Mesenteric fat pad (tissue), 1 donor: ENCODE measurements at places on chromosomes 7 and 10. TPM values are rescaled to one million over a fixed set of nuclear protein-coding genes. Genes with fewer than 3 reads are reported as not detected.

The BMS1 gene
- total RNA-seq, result 13.7 TPM

The PSPH gene
- total RNA-seq, result 7.5 TPM

The PRSS1 gene
- total RNA-seq, result 5.0 TPM

The NEUROG3 gene
- 0.71 TPM for total RNA-seq

DNA sequence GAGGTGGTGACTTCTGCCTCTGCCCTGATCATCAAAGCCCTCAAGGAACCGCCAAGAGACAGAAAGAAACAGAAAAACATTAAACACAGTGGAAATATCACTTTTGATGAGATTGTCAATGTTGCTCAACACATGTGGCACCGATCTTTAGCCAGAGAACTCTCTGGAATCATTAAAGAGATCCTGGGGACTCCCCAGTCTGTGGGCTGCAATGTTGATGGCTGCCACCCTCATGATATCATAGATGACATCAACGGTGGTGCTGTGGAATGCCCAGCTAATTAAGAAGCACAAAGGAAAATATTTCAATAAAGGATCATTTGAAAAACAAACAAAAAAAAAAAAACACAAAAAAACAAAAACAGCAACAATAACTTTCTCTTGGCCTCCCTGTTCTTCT lies 59.5 kb upstream of the TOMM7 start:
- no peak for DNase-seq

The PDZD7 gene
- total RNA-seq, result 0.55 TPM

GRCh38 chr7:107392830-107393229 lies 77.0 kb upstream of the GPR22 start:
- no peak for DNase-seq

DNA sequence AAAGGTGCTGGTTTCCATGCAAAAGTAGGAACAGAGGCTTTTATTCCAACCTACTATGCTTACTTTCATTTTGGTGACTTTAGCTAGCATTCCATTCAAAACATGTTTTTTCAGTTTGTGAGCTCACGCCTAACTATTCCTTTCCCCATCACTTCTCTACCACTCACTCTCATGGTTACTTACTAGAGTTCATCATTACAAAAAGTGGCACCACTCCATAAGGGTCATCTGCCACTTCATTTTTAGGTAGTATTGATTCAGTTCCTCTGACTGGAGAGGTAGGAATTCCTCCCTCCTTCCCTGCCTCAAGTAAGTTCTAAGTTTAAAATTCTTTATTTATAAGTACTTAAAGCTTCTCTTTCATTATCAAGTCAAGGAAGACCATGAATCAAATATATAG lies 543.1 kb downstream of the HTR7 start:
- DNase-seq, result no peak

DNA sequence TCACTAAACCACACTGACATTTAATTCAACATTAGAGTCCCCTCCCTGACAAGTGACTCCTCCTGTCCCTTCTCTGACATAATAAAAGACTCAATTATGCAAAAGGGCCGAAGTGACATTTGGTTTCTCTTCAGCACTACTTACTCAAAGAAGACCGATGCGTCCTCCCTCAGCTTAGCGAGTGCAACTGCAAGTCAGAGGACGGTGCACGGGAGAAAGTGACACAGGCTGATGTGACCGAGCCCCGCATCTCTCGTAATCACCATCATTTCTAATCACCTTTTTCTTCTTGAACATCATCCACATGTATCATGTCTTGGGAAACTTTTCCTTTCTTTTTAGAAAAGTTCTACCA lies 155.7 kb downstream of the TCERG1L start:
- DNase-seq, result no peak

GRCh38 chr7:149719050-149719899 lies 54.1 kb downstream of the ZNF467 start:
- DNase-seq, result no peak

- no peak for DNase-seq
Observed at GRCh38 chr10:110647136-110647430, 2.9 kb downstream of the RBM20 start.

GRCh38 chr7:73978661-73979563 lies 49.1 kb upstream of the ELN start:
- DNase-seq, result peak; percentile 80

GRCh38 chr10:34798654-34799053 lies 16.4 kb downstream of the PARD3 start:
- no peak for DNase-seq

The METTL27 gene
- total RNA-seq, result 1.7 TPM

GRCh38 chr7:52962402-52963076 lies 72.9 kb upstream of the POM121L12 start:
- no peak for DNase-seq

The FXYD4 gene
- not detected for total RNA-seq

DNA sequence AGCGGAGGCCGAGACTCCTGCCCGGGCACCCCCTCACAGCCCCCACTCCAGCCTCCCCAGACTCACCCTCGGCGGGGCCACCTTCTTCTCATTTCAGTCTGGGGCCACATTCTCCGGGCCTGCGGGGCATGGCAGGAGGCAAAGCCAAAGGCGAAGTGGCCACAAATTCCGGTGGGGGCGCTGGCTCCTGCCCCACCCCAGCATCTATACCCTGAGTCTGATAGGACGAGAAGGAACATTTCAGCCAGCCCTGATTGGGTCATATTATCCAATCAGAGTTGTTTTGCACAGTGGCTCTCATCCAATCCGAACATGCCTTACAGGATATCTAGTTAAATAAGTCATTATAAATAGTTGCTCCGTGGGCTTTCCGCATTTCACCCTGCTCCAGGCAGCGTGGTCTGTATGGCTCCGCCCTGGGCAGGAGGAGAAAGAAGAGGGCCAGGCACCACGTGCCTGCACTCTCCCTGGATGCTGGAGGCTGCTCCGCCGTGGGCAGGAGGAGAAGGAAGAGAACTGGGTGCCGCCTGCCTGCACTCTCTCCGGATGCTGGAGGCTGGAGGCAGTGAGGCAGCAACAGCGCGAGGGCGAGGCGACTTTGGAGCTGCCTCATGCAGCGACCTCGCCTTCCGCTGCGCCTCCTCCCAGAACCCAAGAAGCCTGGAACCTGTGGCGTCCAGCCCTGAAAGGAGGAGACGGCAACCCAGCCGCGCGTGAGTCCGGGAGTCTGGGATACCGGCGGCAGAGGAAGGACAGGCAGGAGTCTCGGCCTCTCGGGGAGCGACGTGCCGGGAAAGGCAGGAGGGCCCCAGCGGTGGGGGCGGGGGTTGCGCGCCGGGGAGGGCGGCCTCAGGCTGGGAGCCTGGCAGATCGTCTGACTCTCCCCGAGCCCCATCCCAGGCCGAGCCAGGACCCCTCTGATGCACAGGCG lies 162.9 kb downstream of the ZNF33B start:
- no peak for DNase-seq

GRCh38 chr10:26881600-26882331 lies 21.0 kb upstream of the ABI1 start:
- no peak for DNase-seq

The PWWP2B gene
- total RNA-seq, result 30.4 TPM

GRCh38 chr10:79937701-79938151 lies 11.2 kb downstream of the SFTPD start:
- DNase-seq, result no peak

DNA sequence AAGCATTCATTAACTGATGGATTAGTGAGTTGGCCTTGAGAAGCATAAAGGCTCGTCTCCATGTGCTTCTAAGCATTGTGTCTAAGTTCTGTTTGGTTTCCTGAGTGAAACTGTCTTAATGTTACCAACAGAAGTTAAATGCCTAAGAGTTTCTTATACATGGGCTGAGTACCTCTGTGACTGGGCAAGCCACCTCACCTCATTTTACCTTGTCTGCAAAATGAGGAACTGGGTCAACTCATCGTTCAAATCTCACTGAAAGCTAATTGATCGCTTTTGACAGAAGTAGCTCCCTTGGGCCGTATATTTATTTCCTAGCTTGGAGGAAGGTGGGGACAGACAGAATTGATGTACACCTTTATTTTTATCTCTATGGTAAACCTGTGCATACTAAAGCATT lies 88.9 kb downstream of the TCF7L2 start:
- no peak for DNase-seq

The TMEM213 gene
- total RNA-seq, result not detected

The VIPR2 gene
- total RNA-seq, result 4.6 TPM

DNA sequence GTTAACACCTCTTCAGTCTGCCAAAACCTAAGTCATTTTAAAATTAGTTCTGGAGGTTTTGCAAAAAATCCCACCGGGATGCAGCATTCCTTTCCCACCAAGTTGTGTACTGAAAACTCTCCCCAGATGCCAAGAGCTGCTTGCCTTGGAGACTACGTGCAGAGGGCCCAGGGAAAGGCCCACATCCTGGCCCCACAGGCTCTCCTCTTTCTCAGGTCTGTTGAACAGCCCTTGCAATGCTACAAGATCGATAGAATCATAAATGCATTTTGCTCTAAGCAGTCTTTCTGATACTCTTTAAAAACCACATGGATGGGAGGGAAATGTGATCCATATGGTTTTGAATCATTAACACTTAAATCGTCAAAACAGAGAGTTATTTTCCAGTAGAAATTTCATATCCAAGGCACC lies 126.7 kb upstream of the ZMIZ1 start:
- no peak for DNase-seq

DNA sequence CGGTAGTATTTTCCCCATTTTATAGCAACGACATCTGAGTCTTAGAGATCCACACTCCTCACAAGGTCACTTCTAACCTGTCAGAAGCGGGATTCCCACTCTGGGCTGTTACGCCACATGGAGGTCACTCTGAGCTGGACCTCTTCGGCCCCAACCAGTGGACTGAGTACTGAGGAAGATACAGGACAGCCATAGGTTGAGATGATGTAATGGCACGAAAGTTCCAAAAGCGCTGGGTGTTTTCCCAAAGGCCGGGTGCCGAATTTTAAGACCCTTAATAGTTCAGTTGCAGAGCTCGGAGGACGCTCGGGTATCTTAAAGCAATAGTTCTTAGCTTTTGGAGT lies 699 bp downstream of the GHITM start:
- no peak for DNase-seq

GRCh38 chr10:80518807-80519360 lies 18.8 kb upstream of the SH2D4B start:
- DNase-seq, result no peak

The ABCB4 gene
- total RNA-seq, result 1.3 TPM

DNA sequence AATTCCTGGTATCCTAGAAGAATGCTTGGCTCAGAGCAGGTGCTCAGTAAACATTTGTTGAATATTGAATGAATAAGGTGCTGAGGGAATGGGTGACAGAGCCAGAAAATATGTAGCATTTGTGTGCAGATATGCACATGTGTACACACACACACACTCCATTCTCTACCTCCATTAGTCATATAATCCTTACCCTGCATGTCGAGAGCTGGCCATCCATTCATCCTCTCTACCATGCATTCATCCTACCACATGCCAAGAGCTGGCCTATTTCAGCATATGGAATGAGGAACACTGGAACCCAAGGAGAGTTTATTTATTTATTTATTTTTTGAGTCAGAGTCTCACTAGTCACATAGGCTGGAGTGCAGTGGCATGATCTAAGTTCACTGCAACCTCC lies 284.8 kb downstream of the PLXNA4 start:
- DNase-seq, result no peak

The FKBP6 gene
- not detected for total RNA-seq

- no peak for DNase-seq
Observed at GRCh38 chr7:150451833-150452461, 1.5 kb downstream of the GIMAP8 start.

- DNase-seq, result peak; percentile 65
Observed at GRCh38 chr10:49082766-49083165, 32.6 kb downstream of the VSTM4 start.

The TMEM140 gene
- 55.5 TPM for total RNA-seq

The AKR1C4 gene
- not detected for total RNA-seq

DNA sequence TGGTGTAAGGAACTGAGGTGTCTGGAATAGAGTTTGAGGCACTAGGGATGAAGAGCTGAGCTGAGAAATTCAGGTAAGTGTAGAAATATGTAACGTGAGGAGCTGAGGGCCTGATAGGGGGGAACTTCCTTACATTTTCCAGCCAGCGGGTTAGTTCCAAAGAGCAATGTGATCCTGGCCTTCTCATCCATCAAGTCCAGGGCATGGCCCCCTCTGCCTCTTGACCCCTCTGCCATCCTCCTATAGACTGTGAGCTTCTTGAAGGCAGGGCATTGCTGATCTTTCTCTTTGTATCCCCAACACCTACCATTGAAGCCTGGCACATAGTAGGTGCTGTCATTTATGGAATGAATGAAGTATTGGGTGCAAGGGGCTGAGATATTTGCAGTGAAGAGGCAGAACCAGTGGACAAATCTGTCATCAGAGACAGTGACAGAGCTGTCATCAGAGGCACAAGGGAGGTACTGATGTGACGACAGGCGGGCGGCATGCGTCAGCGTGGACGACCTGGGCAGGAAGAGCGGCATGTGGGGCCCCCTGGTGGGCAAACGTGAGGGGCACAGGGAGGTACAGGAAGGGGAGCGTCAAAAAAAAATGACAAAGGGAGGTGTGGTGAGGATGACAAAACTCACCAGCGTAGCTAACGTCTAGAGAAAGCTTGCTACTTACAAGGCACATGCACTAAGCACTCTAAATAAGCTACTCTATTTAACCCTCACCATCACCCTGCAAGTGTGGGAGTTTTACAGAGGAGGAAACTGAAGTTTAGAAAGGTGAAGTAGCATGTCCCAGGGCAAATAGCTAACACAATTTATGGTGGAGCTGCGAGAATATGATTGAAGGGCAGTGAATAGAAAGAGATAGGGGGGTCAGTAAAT lies 5.2 kb upstream of the CAMK2G start:
- peak; percentile 96 for DNase-seq

The LRRC4 gene
- total RNA-seq, result 6.5 TPM

GRCh38 chr10:61487506-61487905 lies 34.3 kb upstream of the TMEM26 start:
- no peak for DNase-seq

DNA sequence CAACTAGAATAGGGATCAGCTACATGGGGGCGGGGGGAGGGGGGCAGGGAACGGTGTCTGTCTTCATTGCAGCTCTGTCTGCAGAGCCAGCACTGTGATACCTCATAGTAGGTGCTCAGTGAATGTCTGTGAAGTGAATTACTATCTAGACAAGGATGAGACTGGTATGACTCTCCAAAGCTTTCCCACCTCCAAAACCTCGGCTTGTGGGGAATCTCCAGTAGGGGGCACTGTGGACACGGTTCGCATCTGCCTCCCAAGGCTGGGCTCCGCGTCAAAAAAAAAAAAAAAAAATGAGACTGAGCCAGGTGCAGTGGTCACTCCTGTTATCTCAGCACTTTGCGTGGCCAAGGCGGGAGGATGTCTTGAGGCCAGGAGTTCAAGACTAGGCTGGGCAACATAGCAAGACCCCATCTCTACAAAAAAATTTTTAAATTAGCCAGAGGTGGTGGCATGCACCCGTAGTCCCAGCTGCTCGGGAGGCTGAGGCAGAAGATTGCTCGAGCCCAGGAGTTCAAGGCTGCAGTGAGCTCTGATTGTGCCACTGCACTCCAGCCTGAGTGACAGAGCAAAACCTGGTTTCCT lies 9.6 kb downstream of the TRIM56 start:
- DNase-seq, result no peak

DNA sequence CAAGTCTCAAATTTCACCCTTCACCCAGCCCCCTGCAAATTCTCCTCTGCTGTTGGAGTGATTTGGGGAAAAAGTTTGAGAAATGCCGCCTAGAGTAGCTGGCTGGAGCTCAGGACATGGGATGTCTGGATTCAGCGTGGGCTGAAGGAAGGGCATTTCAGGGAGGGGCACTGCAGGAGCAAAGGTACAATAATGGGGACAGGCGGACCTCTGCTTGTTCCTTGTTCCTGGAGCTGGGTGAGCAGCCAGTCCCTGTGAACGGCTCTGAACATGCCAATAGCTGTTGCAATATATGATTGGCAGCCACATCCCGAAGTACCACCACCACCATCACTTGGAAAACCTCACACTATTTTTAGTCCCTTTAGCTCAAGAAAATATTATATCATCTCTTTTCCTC lies 23.4 kb downstream of the ADRA2A start:
- peak; percentile 51 for DNase-seq

- DNase-seq, result no peak
Observed at GRCh38 chr10:50615658-50616057, 8.1 kb downstream of the SGMS1 start.
